ENCODE measurements at places on chromosomes 1 and 21. TPM values are rescaled to one million over a fixed set of nuclear protein-coding genes. Genes with fewer than 3 reads are reported as not detected.
A peak's percentile ranks its signal among the peaks of the same experiment; 100 is the strongest.

DNA sequence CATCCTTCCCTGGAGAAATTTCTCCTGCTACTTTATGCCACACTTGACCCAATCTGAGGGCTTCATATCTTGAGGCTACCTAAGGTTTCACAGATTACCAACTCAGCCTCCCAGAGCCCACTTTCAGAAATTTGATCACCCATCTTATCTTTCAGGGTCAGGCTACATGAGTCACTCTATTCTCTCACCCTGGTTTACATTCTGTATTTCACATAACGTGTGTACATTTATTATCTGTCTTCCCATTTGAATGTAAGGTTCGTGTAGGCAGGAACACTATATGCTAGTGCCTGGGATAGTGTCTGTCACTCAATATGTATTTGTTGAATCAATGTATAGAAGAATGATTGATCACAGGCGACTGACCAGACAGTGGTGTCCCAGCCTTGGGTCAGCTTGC is 124.8 kb downstream of the UBE2U start:
- no peak for DNase-seq

DNA sequence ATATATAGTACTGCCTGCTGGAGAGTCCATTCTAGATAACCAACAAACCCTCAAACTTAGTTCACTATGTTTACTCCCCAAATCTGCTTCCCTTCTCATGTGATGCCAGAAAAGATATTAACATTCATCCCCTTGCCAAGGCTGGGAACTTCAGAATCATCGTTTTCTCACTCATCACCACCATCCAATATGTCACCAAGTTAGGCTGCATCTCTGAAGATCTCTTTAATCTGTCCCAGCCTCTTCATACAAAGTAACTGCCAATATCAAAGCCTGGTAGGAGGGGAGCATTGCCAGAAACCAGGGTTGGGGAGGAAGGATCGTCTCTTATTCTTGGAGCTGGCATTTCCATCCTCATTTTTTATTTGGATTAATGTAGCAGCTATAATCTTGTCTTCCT is 71.6 kb downstream of the XCL2 start:
- DNase-seq, result no peak

- no peak for DNase-seq
Measured at GRCh38 chr1:5742032-5742431, 250.2 kb downstream of the NPHP4 start.

DNA sequence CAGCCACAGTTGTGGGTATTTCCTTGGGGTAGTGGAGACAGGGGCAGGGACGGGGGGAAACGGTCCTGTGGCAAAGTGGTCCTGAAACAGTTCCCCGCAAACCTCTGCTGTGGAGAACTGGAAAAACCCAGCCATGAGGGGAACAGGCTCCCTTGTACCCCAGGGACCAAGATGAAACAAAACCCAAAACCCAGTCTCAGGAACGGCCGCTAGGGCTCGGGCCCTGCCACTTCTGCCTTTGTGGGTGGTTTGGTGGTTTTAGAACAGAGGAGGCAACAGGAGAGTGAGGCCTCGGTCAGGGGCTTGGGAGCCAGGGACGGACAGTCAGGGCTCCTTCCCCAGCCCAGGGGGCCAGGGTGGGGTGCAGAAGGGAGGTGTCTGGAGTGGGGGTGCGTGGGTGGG is 24.8 kb upstream of the EDN2 start:
- no peak for DNase-seq

- DNase-seq, result no peak
Measured at GRCh38 chr21:29645666-29646553, 293.9 kb downstream of the GRIK1 start.

DNA sequence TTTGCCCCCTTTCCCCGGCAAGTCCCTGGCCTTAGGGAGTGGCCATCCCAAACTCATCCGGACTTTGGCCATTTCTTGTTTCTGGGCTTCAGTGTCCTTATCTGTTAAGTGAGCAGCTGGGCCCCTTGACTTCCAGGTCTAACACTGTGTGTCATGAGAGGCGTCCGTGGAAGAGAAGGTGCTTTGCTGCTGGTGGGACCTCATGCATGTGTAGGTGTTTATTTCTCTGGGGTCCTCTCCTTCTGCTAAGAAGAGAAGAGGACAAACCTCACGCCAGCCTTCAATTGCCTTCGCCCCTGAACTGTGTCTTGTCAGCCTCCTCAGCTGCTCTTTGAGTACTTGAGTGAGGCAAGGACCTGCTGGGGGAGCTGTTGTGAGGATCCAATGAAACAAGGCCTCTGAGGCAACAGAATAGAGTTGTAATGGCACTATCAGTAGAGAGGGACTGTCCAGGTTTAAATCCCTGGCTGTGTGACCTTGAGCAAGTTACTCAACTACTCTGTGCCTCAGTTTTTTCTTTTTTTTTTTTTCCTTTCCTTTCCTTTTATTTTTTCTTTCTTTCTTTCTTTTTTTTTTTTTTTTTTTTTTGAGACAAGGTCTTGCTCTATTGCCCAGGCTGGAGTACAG is 72.5 kb downstream of the RUNX3 start:
- no peak for DNase-seq

DNA sequence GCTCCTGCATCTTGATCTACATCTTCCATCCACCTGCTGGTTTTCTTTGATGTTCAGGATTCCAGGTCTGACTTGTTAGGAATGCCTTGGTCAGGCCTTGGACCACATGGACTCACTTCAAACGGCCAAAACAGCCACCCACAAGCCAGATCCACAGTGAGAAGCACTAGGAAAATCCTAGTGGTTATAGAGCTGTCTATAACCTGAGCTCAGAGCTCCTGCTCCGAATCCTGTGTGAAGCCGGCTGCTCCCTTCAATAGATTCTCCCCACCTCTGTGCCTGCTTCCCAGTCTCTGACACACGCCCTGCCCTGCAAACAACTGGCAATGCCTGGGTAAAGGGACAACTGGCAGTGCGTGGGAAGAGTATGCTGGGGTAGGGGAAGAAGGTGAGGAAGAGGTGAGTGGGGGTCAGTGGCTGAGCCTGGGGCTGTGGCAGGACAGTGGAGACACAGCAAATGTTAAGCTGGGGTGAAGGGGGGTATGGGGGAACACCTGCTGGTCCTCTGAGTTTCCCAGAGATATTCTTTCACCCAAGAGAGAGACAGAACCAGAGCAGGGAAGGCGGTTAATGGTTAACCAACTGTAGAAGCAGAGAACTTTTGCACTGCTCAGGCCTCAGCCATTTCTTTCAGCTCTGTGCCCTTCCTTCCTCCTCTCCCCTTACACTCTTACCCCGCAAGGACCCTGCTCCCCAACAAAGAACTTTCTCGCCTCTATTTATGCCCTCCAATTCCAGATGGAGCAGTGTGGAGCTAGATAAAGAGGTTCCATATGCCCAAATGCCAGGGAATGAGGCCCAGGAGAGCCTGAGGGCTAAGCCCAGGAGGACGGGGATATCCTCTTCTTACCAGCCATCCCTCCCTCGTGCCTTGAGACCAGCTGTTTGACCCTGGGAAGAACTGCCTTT is 4.5 kb downstream of the PLXNA2 start:
- DNase-seq, result peak; percentile 33

Gene NPL
- total RNA-seq, result 5.0 TPM

Gene CYP4A11
- not detected for total RNA-seq

Gene GSTM4
- 12.6 TPM for total RNA-seq

Gene IRF6
- 44.1 TPM for total RNA-seq

Gene ADGRB2
- total RNA-seq, result 1.9 TPM

Gene IGSF8
- total RNA-seq, result 33.9 TPM
